ENCODE measurements at places on chromosomes 5 and 9.
A peak's percentile ranks its signal among the peaks of the same experiment; 100 is the strongest.

DNA sequence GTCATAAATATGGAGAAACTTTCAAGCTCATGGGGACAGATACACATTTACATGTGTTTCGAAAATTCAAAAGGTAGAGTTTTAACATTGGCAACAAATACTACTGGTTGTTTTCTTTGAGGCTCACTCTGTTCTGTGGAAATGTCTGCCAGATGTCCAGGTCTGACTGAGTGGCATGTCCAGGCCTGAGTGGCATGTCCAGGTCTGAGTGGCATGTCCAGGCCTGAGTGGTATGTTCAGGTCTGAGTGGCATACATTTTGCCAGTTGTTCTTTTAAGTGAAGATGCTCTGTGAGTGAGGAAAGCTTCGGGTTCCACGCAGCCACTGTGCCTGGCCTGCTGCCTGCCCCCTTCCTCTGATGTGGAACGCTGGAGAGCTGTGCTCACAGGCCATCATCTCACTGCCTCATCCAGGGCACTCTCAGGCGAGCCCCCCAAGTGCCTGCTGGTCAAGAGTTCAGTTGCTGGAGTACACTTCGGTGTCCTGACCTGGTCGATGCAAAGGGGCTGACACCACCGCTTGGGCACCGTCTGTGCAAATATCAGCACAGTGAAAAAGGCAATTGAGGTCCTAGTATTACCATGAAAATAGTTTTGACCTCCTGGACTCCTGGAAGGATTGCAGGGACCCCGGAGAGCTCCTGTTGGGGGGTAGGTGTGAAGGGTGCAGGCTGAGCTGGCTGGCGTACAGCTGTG lies 89.9 kb downstream of the EHMT1 start:
- no peak for DNase-seq

- DNase-seq = peak; percentile 22
Observed at GRCh38 chr5:30997681-30998080, 195.8 kb upstream of the CDH6 start.

DNA sequence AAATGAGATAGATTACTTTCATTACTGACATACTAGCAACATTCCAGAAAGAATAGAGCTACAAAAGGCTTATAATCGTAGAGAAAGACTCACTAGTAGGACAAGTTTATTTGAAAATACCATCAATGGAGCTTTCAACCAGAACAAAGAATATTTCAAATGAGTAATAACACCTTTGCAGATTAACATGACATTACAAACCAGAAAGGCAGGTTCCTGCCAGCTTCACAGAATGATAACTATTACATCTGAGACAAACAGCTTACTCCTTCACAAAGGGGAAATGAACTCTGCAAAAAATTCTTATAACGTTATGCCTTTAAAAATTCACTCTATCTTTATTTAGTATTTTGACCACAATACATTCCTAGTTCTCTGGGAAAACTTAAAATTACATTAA lies 103.1 kb downstream of the EPB41L4A start:
- no peak for DNase-seq

- no peak for DNase-seq
Observed at GRCh38 chr9:116124472-116125040, 29.0 kb upstream of the PAPPA start.

- peak; percentile 31 for DNase-seq
Observed at GRCh38 chr5:119269061-119269944, 86.5 kb upstream of the TNFAIP8 start.

Data from SJCRH30 (cell line).